Placental pericyte (primary cell): ENCODE measurements at places on chromosomes 5 and 9. TPM values are rescaled to one million over a fixed set of nuclear protein-coding genes. Genes with fewer than 3 reads are reported as not detected.

PDE6A gene
- not detected in 2 replicates for total RNA-seq

TRIM7 gene
- 1.1 and 3.4 TPM in 2 replicates for total RNA-seq

HRCT1 gene
- 0.43 TPM in 1 of 2 replicates, not detected in the other for total RNA-seq

ORM2 gene
- total RNA-seq, result not detected in 2 replicates

ANKRD18B gene
- 1.1 and 4.9 TPM in 2 replicates for total RNA-seq

MCIDAS gene
- total RNA-seq, result not detected in 2 replicates
